ENCODE measurements at places on chromosomes 2 and 18.

DNA sequence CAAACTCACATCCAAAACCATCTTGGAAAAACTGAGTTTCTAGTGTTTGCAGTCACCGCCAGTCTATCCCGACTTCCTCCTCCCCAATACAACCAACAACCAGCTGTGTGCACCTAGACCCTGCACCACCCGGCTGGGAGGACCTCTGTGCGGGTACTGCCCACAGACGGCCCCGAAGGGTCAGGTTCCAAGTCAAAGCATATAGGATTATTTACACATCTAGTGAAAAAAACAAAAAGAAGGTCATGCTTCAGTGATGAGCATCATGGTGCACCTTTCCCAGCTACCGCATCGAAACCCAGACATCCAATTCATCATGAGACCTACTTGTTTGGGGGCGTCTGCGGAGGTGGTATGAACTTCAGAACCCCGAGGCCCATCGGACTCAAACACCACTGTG, 124.8 kb downstream of the ZNF516 start:
- no peak for DNase-seq

DNA sequence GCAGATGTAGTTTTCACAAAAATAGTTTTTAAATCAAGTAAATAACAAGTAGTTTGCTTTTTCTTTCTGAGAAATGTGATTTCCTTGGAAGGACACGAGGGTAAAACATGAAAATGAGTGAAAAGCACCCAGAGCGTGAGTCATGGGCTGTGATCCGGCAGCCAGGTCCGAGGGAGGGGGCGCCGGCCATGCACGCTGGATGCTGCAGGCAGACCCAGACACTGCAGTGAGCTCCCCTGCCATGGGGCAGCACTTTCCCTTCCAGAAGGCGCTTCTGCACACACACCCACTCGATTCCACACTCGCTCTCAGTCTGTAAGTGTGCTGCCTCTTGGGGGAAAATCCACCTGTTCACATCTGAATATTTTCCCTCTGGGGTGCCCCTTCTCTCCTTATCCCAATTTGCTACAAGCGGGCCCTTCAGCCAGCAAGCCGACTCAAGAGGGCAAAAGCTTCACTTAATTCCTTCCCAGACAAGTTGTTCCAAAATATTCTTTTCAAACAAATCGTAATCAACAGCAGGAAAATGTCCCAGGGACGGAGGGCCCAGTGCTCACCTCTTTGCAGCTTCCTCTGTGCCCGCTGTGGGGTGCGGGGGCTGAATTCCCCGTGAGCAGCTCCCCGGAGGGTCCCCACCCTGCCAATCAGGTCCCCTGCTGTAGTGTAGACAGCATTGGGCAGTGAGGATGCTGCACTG, 87.0 kb upstream of the ID2 start:
- no peak for DNase-seq

GRCh38 chr2:74530239-74531187, 780 bp downstream of the HTRA2 start:
- peak; percentile 49 for DNase-seq

DNA sequence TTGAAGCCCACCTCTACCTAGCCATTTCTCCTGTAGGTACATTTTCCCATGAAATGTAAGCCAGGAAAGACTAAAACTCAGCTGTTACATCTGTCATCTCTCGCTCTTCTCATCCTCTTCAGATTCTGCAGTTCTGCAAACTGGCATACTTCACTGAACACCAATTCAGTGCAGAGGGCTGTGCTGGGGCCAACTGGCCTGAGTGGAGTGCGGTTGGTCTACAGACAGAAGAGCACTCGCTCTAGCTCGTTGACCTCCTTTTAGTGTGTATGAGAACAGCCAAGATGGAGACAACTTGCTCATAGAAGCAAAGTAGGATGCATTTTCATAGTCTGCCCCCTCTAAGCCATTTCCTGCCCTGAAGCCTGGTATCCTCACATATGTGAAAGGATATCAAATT, 862.6 kb downstream of the BCL11A start:
- no peak for DNase-seq

- DNase-seq = no peak
Measured at GRCh38 chr2:235770909-235771820, 277.3 kb downstream of the AGAP1 start.

DNA sequence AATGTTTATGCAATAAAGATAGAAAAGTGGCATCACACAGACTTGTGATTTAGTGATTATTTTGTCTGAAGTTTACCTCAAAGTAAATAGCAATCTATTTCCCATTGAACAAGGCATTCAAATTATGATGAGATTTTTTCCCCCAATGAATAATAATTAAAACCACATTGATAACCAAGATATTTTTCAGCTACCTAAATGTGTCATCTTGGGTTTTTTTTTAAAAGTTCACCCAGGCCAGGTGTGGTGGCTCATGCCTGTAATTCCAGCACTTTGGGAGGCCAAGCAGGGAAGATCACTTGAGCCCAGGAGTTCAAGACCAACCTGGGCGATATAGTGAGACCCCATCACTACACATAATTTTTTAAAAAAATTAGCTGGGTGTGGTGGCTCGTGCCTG, 27.0 kb downstream of the MYOM1 start:
- DNase-seq = no peak

GRCh38 chr2:172888714-172889669, 153.3 kb downstream of the RAPGEF4 start:
- DNase-seq = no peak

DNA sequence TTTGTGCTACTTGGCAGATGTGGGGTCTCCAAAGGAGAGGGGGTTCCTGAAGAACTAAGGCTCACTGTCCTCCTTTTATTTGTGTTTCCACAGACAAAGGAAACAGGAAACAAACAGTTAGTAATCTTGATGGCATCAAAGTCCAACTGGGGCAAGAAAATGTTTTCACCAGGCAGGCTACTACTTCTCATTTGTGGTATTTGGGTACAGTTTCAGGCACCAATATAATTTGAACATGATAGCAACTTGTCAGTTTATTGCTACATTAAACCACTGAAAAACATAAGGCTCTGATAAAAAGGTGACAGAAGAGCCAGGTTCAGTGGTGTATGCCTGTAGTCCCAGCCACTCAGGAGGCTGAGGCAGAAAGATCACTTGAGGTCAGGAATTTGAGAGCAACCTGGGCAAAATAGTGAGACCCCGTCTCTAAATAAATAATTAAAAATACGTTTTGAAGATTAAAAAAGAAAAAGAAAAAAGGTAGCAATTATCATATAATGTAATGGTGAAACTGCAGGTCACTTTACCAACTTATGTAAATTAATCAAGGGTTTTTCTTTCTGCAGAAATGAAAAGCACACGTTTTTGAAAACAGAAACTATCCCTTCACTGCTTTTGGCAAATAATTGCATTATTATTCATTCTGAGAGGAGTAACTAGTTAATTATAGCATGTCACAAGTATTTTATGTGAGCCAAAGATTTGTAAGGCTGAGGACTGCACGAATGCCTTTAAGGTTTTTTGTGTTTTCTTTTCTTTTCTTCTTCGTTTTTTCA, 157.5 kb upstream of the CAVIN2 start:
- DNase-seq = no peak

DNA sequence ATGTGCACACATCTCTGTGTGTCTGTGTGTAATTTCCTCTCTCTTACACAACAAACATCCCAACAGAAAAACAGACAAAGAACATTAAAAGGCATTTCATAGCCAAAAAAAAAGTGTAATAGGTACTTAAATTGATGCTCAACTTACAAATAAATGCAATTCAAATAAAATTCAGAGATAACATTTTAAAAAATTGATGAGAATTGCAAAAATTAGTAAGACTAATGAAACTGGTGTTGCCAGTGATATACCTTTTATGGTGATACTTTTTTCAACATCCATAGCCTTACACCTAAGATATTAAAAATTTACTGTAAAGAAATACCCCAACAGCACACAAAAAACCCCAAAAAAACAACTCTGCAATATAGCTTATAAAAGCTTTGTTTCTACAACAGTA, 76.0 kb downstream of the SS18 start:
- DNase-seq = no peak

- no peak for DNase-seq
Measured at GRCh38 chr18:24246143-24246542, 107.3 kb downstream of the CABYR start.

DNA sequence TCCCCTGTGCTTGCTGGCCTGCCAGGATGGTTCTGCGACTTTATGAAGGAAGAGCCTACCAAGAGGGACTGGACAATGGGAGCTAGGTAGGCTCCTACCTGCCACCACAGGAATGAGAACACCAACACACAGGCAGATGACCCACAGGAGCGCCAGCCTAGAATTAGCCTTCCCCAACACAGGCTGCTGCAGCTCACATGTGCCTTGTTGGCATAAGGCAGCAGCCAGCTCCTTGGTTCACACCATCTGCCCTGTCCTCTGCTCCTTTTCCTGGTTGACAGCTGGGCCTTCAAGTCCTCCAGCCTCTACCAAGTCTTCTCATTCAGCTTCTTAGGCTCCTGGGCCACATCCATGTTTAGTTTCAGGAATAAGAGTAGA, 705.4 kb upstream of the RAB6C start:
- no peak for DNase-seq

DNA sequence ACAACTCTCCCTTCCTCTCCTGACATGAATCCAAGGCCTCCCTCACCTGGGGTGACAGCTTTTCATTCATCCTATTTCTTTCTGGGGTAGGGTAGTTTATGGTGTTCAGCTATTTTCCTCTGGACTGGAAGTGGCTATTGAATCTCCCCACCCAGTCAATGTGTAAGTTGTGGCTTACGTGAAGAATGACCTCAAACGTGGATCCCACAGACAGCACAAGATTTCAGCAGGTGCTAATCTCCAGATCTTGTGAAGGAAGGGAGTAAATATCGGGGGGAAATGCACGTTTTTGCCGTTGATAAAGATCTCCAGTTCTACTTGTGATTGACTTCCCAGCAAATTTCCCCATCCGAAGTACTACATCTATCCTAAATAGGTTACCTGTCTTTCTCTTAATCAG, 71.4 kb upstream of the THOC1 start:
- no peak for DNase-seq

- DNase-seq = no peak
Measured at GRCh38 chr2:142880279-142880678, 2.8 kb downstream of the KYNU start.

GRCh38 chr18:70333757-70334156, 44.9 kb downstream of the SOCS6 start:
- no peak for DNase-seq

GRCh38 chr2:26318950-26319349, 27.0 kb upstream of the SELENOI start:
- no peak for DNase-seq

DNA sequence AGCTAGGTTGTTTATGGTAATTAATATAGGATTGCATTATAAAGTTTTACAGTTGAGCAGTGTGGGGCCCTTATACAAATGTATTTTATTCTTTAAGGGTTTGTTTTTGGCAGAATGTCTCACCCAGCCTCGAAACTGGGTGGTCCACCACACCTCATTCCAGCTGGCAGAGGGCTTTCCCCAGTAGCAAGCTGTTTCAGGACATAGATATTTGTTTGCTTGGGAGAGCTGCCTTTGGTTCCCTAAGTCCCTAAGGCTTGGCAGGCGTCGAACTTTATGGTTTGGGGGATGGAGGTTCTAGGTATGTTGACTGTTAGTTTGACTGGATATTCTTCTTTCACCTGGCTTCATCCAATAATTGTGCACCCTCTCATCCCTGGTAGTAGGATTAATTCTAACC, 205.9 kb downstream of the KCNS3 start:
- no peak for DNase-seq

DNA sequence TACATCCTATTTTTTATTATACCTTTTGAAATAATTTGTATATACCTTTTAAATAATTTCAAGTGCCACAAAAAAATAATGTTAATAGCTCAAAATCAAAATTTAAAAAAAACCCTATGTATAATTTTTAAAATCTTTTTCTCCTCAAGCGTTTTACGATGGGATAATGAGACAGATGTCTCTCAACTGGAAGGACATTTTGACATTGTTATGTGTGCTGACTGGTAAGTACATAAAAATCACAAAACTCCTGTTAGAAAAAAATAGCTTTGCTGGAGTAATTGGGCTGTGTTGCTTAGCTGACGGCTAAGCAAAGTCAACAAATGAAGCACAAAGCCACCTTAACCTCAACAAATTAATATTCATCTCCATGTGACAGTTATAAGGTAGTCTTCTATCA, 198.0 kb upstream of the SIX3 start:
- no peak for DNase-seq

- no peak for DNase-seq
Measured at GRCh38 chr18:79559436-79559835, 120.2 kb upstream of the CTDP1 start.

DNA sequence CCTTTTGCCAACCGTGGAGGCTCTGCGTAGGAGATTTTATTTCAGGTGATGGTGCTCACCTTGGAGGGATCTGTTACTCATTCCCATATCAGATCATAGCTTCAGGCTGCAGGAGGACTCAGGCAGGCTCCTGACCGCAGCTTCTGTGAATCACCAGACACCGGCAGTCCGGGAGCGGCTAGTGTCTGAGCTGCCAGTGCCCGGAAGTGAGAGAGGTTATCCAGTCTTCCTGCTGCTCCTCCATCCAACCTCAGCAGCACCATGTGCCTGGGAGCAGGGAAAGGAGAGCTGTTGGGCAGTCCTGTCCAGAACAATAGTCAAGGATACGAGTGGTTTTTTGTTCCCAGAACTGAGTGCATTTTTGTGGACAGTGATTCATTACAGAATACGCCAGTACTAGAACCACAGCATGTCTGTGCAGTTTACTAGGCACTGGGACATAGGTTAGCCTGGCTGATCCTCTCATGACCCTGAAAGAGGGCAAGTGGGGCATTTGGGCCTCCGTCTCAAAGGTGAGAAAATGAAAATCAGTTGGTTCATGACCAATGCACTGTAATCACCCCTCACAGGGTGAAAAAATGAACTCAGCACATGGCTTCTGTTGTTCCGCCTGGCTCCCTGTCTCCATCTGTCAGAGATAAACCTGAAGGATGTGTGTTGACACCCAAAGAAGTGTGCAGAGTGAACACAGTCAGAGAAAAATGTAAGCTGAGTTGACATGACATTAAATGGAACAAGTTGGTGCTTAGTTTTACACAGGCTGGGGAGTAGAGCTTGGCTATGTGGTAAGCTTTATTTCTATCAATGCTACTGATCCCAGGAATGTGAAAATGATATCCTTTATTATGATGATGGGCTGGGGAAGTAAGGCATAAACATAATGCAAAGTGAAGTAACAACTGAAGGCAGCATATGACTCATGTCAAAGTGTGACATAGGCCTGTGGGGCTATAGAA, 12.2 kb downstream of the FHOD3 start:
- no peak for DNase-seq

DNA sequence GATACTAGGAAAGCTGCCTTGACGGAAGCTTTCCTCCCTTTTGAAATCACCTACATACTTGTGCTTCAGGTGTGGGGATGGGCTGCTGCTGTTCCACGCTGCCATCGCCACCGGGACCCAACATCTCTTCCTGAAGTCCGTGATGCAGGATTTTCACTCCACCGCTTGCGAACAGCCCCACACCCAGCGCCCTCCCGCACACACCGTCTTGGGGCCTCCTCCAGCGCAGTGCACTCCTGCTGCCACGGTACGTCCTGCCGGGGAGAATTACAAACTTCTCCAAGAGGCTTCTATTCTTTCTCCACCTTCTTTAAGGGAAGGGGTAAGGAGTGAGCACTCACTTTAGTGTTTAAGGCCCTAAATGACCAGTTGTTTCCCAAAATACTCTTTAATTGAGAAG, 58.2 kb downstream of the HRH4 start:
- DNase-seq = no peak

GRCh38 chr2:96762529-96763311, 2.0 kb downstream of the CNNM4 start:
- DNase-seq = no peak

- peak; percentile 55 for DNase-seq
Measured at GRCh38 chr2:26401739-26402541, at the start of gene DRC1. Gene DRC1 (plus strand): TSS chr2:26401920. CDS start chr2:26401990, 70 bp downstream.
